ENCODE measurements at places on chromosomes 7 and 10.

GRCh38 chr7:107661081-107661864 lies 645 bp downstream of the SLC26A4 start:
- DNase-seq, result no peak

- DNase-seq, result no peak
These were observed 2.8 kb downstream of the PVRIG start for GRCh38 chr7:100222445-100223132.

DNA sequence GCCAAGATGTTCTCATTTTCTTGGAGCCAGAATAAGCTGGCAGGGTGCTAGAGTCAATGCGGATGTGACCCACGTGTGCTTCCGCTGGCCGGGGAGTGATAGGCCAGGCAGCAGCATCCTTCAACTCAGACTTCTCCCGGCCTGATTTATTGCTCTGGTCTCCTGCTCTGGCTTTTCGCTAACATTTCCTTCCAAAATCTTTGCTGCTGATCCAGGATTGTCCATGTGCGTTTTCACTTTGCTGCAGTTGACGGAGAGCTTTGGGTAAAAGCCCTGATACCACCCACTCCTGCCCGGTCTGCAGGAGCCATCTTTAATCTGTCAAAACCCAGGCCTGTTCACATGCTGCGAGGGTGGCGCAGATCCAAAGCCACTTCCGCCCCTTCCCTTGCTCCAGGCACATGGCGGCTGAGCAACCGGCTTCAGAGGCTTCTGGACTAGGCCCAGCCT lies 106.8 kb downstream of the CYP26A1 start:
- DNase-seq, result no peak

- peak; percentile 62 for DNase-seq
These were observed at the start of gene ZNF467 for GRCh38 chr7:149773446-149774236. ZNF467 (minus strand) TSS chr7:149773588; CDS start chr7:149771032, 2,556 bp downstream.

GRCh38 chr10:131997366-131998049 lies 15.8 kb upstream of the BNIP3 start:
- DNase-seq, result no peak

- no peak for DNase-seq
These were observed 98.5 kb upstream of the INSIG1 start for GRCh38 chr7:155198901-155199845.

- no peak for DNase-seq
These were observed 38.2 kb downstream of the FOXL3 start for GRCh38 chr7:327991-328702.

DNA sequence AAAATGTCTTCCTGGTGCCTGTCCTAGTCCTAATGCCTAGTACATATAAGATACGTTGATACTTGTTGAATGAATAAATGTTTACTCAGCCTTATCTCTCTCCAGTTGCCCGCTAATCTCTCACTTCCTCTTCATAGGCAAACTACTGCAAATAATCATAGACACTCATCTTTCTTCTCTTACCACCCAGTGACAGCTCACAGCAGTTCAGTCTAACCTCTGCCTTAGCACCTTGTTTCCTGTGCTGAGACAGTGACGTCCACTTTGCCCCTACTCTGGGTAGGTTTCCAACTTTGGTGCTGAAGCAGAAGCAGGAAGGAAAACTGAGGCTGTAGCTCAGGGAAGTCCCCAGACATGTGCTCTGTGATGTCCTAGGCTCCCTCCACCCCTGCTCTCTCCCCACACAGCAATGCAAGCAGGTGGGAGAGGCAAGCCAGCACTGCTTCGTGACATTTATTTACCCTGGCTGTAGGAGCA lies 45.5 kb upstream of the RHOBTB1 start:
- DNase-seq, result no peak

DNA sequence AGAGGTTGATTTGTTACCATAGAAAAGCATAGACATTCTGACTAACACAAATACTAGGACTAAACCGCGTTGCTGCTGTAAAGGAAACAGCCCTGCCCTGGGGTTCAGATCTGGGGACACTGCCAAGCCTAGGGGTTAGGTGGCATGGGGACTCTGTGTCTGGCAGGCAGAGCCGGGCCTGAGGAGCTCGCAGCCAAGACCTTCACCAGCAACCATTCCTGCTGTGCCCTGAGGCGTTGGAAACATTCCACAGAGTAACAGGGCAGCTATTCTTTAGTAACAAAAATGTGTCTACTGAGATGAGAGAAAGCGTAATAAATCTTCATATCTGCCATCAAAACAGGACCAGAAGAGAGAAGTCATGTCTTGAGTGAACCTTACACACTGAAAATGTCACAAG lies 280.5 kb downstream of the POM121L12 start:
- DNase-seq, result no peak

DNA sequence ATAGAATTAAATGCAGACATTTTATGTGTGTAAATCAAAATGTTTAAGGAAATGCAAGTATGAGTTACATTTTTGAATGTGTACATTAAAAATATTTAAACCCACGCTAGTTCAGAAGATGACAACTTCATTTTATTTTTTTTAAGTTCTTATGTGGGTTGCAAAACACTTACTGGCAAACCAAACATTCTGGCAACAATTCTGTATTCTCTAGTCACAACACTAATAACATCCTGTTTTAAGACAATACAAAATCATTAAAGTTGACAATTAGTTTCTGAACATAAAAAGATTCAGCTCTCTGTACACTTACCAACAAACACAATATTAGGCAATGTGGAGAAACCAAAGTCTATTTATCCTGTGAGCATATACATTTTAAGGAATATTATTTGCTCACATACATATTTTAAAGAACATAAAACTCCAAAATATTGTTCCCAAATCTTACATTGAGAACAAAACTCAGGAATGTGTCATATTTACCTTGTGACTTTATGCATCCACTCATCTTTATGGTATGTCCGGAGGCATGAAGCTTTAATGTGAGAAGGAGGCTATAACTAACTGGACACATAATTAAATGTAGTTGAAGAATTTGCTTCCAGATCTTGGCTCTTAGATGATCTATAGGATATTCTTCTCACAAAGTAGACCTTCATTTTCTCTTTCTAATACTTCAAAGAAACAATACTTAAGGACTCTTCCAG lies 134.7 kb downstream of the DGKB start:
- no peak for DNase-seq

- no peak for DNase-seq
These were observed 55.8 kb upstream of the CDCA7L start for GRCh38 chr7:22001345-22002004.

GRCh38 chr10:101414034-101414433 lies 60.1 kb downstream of the BTRC start:
- DNase-seq, result no peak

DNA sequence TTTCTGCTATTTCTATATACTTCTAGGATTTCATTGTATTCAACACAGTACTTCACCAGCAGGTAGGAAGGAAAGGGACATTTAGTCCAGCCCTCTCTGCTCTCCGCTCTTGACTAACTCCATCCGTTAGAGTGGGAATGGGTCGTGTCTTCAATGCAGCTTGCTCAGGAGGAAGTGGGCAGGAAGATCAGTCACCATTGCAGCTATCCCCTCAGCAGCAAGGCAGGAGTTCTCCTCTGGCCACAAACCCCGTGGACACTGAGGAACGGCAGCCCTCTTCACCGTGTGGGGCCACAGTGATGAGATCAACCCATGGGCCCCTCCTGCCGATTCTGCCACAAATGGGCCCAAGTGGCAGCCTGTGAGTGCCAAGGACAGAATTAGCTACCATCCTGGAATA lies 30.2 kb upstream of the IKZF1 start:
- DNase-seq, result no peak

- DNase-seq, result no peak
These were observed 332.9 kb upstream of the PRKCQ start for GRCh38 chr10:6912929-6913328.

DNA sequence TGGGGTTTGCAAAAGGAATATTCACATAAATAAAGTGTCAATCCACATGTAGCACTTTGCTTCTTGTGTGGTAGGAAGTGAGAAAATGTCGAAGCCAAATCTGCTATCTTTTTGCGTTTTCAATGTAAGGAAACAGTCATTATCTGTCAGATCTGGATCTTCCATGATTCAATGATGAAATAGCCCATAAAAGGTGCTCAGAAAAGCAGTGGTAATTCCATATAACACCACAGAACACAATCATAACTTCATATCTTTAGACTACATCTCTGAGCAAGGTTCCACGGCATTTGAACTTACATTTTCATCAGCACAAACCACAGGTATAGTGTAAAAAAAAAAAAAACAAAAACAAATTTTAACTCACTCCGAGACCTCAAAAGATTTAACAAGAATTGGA lies 39.9 kb upstream of the EGR2 start:
- no peak for DNase-seq

- no peak for DNase-seq
These were observed 12.1 kb downstream of the KCNH2 start for GRCh38 chr7:150966002-150966401.

DNA sequence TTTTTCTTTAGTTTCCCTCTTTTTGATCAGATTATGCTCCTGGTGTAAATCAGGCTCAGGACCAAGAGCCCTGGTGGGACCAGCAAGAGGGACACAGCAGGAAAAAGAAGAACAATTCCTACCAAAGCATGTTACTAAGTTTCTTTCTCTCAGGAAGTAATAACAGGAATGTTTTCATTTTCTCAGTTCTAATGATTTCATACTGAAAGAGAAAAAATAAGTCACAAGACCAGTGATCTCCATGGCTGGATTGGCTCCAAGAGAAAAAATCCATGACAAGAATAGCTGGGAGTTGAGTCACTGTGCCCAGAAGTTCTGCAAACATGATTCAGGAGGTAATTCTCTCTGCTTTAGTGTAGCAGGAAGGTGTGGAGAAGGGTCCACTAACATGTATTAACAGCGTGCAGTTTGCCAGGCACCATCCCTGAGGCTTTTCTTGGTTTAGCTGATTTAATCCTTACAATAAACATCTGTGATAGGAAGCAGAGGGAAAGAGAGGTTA lies 23.8 kb upstream of the IFIT2 start:
- no peak for DNase-seq

DNA sequence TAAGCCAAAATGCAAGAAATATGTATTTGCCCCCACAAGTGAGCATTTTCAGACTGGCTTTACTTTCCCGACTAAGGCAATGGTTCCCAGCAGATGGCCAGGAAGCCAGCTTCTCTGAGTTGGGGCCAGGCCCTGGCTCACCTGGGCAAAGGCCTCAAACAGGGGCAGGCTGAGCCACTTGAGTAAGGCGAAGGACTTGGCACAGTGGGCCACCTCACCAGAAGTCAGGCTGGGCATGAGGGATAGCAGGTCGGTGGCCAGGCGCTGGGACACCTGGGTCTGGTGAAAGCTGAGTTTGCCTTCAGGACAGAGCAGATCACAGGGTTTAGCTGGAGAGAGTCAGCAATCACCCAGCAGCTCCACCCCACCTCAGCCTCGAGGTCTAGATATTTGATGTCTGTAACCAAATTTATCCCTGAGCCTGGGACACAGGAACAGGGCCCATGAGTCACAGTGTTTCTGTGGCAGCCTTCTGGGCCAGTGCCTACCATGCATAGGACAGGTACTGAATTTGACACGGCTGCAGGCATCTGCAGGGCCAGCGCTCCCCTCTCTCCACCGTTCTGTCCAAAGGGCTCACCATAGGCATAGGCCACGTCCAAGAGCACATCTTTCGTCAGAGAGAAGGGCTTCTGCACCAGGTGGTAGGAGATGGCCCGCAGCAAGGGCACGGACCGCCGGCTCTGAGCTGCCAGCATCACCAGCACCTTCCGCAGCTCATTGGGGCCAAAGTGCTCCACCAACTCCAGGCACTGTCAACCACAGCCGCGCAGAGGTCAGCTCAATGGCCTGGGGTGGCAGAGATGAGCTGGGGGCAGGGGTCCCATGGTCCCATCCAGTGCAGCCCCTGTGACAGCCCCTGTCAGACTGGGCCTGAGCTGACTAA lies 7.3 kb downstream of the TBRG4 start:
- no peak for DNase-seq

DNA sequence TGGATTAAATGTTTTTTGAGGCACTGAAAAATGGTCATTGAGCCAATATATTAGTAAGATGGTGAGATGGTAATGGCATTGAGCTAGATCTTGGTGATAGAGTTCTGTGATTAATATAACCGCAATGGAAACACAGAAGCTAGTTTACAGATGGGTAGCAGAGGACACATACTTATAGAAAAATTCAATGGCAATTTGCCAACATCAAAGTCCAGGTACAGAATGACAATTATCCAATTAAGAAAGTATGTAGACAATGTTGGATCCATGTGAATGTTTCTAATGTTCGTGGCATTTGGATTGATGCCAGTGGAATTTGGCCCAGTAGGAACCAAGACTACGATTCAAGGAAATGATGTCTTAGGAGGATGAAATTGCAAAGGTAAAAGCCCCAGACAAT lies 187.8 kb downstream of the GNAT3 start:
- DNase-seq, result no peak

DNA sequence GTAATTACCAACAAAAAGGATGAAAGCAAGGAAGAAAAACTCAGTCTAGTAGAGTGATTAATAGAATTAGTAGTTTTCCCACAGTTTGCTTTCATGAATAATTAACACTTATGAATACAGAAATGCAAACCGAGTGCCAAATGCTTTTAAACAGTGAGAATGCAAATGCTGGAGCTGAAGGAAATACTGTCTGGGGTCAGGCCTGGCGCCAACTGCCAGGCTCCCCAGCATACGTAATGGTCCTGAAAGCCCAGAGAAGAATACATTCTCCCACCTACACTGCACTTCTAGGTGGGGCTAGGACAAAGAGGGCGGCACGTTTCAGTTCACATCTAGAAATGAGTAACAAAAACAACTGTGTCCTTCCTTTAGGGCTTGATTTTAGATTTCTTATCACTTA lies 30.0 kb downstream of the GLUD1 start:
- no peak for DNase-seq
